ENCODE measurements at places on chromosomes 12 and 14.

- no peak for DNase-seq
Observed at GRCh38 chr12:39368096-39368495, 74.8 kb downstream of the KIF21A start.

DNA sequence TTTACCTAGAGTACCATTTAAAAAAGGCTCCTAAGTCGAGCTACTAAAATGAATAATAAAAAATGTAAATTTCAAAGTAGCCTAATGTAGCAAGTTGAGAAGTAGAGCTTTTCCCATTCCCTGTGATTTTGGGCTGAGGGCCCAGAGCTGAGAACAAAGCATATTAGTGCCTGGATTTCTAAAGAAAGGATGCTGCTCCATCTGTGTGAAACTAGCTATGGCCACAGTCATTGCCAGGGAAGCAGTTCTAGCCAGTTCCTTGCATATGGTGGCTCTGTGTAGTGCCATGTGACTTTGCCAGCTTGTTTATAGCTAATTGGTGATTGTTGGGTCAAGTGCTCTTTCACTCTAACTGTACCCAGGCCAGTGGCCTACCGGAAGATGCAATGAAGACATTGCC, 20.4 kb upstream of the FBXO33 start:
- DNase-seq = peak; percentile 60

DNA sequence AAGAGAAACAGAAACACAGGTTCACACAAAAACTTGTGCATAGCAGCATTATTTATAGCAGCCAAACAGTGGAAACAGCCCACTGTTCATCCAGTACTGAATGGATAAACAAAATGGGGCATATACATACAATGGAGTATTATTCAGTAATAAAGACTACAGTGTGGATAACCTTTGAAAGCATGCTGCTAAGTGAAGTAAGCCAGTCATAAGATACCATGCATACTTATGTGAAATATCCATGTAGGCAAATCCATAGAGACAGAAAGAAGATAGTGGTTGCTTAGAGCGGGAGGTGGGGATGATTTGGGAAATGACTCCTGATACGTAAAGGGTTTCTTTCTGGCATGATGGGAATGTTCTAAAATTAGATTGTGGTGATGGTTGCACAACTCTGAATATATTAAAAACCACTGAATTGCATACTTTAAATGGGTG, 99.4 kb downstream of the CRADD start:
- DNase-seq = no peak

GRCh38 chr12:1344245-1344644, 250.1 kb downstream of the FBXL14 start:
- no peak for DNase-seq

DNA sequence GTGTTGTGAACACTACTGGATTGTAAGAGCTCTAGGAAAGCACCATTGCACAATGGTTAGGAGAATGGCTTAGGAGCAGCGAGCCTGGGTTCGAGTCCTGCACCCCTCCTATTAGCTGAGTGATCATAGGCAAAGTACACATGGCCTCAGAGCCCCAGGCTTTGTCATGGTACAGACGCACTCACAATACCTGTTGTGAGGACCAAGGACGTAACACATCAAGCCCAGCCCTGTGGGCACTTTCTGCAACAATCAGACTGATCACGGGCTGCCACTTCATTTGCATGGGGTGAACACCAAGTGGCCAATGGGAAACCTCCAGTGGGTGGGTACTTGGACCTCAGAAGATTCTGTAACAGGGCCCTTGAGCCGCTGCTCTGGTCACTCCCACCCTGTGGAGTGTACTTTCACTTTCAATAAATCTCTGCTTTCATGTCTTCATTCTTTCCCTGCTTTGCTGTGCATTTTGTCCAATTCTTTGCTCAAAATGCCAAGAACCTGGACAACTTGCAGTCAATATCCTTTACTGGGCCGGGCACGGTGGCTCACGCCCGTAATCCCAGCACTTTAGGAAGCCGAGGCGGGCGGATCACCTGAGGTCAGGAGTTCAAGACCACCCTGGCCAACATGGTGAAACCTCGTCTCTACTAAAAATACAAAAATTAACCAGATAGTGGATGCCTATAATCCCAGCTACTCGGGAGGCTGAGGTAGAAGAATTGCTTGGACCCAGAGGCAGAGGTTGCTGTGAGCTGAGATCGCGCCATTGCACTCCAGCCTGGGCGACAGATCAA, 28.2 kb downstream of the GLRX5 start:
- no peak for DNase-seq

GRCh38 chr14:61860294-61860918, 98.2 kb downstream of the SNAPC1 start:
- no peak for DNase-seq

GRCh38 chr14:73209953-73210352, 27.4 kb upstream of the PAPLN start:
- no peak for DNase-seq

GRCh38 chr12:103780992-103781391, 60.0 kb downstream of the NT5DC3 start:
- no peak for DNase-seq

GRCh38 chr14:75280291-75280830, 1.7 kb downstream of the FOS start:
- DNase-seq = no peak

- DNase-seq = no peak
Observed at GRCh38 chr12:2376908-2377657, 324.3 kb downstream of the CACNA1C start.

DNA sequence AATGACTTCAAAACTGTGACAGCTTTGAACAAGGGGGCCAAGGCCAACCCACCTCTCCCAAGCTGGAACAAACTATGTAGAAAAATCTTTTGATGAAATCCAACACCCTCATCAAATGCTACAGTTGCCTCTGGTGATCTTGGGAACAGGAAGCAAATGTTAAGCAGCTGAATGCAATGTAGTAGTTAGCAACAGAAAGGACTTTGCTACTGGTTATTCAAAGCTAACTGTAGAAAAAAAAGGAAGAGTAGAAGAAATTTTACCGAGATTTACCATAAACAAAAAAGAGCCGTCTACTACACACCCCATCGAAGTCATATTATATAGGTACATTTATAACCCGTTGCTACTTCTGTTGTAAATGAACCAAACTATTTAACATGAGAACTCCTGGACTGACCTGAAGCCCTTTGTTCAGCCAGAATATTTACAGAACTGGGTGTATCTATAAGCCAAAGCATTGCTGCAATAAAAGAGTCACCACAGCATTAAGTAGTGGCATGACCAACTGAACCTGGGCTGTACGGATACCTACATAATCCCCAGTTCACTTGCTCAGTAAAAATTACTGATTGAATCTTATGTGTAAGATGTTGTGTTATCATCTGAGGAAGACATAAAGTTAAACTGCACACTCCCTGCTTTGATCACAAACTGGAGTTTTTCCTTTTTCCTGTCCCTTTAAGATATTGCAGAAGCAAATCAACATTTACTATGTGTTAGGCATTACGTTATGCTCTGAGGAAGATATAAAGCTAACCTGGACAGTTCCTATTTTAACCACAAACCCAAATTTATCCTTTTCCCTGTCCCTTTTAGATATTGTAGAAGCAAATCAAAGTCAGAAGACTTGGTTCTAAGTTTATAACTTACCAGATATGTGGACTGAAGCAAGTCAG, 25.1 kb downstream of the SYNJ2BP start:
- DNase-seq = no peak

GRCh38 chr12:131988054-131988796, 38.5 kb downstream of the EP400 start:
- no peak for DNase-seq

GRCh38 chr12:124479680-124480468, 87.5 kb downstream of the NCOR2 start:
- no peak for DNase-seq

DNA sequence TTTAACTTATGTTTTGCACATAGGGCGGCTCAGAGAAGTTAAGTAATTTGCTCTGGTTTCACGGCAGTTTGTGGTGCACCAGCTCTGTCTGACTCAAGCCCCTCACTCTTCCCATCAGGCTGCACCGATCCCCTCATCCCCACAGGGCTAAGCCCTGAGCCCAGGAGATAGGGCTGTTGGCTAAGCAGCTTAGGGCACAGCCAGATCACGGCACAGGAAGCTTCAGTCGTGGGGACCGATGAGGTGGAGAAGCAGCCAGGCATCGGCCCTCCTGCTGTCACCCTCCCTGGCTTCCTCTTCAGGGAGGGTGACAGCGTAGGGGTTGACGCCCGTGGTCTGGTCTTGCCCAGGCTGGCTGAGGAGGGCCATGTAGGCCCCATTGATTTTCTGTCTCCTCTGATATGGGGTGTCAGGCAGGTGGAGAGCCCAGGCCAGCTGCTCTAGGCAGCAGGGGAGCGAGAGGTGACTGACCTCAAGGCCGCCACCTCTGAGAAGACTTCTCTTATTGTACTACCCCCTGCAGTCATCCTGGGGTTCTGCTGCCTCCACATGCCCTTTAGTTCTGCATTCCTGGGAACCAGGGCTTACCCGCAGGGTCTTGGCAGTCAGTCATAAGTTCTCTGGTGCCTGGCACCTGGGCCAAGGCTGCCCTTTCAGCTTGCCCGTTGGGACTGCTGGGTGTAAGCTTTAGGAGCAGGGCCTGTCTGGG, 166.4 kb downstream of the TSPAN9 start:
- DNase-seq = no peak

- no peak for DNase-seq
Observed at GRCh38 chr12:120574106-120574505, 7.1 kb downstream of the POP5 start.

DNA sequence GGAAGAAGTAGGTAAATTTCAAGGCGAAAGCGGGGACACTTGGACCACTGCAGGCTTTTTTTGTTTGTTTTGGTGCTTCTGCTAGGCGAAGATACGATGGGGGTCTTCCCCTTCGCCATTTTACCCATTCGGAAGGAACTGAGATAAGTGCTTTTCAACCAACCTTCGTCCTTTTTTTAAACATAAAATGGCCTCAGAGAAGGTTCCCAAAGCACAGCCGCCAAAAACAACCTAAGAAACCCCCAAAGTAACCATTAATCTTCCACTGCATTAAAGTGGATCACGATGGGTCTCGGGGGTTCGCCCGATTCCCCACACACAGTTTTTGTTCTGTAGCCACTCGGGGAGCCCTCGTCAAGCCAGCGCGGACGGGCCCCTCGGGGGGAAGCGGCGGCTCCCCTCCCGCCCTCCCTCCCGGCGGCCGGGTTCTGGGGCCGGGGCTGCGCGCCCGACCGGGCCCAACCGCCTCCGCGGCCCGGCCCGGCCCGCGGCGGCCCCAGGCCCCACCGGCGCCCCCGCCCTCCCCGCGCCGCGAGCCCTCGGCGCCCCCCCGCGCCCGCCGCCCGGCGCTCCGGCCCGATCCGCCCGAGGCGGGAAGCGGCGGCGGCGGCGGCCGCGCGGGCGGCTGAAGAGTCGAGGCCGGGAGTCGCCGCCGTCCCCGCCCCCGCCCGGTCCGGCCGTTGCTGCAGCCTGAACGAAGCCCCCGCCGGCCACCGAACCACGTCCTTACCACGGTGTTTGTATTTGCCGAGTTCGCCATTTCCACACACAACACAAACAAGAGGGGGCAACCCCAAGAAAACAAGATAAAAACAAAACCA, 790 bp downstream of the GTF2A1 start:
- peak; percentile 74 for DNase-seq

GRCh38 chr12:47276253-47276620, 196.5 kb upstream of the AMIGO2 start:
- DNase-seq = no peak

DNA sequence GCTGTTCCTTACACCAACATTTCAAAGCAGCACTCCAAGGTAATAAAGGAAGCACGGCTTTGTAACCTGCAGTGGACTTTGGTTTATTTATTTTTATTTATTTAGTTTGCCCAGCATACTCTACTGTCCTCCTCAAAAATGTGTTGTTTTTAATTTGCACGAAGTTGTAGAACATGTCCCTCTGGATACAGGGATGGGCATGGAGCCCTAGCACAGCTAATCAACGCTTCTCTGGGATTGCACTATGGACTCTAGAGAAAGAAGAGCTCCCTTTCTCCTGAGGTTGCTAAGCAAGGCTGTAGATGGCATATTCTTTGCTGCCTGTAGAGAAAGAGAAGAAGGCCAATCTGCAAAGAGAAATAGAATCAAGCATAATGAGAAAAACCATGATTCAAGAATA, 5.9 kb upstream of the ANAPC5 start:
- no peak for DNase-seq

DNA sequence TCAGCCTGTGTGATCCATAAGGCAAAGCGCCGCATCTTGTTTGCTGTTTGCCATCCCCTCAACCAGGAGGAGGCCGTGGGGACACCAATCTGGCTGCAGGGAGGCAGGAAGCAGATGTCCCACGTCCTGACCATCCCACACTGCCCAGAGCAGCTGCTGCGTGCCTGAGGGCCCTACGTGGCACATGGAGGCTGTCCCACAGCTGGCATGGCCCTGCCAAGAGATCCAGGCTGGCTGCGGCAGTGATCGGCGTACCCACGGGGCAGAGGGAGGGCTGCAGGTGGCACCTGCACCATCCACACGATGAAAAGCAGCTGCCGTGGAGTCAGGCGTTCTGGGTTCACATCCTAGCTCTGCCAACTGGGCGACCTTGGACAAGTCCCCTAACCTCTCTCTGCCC, 42.0 kb downstream of the NCOR2 start:
- DNase-seq = peak; percentile 39

DNA sequence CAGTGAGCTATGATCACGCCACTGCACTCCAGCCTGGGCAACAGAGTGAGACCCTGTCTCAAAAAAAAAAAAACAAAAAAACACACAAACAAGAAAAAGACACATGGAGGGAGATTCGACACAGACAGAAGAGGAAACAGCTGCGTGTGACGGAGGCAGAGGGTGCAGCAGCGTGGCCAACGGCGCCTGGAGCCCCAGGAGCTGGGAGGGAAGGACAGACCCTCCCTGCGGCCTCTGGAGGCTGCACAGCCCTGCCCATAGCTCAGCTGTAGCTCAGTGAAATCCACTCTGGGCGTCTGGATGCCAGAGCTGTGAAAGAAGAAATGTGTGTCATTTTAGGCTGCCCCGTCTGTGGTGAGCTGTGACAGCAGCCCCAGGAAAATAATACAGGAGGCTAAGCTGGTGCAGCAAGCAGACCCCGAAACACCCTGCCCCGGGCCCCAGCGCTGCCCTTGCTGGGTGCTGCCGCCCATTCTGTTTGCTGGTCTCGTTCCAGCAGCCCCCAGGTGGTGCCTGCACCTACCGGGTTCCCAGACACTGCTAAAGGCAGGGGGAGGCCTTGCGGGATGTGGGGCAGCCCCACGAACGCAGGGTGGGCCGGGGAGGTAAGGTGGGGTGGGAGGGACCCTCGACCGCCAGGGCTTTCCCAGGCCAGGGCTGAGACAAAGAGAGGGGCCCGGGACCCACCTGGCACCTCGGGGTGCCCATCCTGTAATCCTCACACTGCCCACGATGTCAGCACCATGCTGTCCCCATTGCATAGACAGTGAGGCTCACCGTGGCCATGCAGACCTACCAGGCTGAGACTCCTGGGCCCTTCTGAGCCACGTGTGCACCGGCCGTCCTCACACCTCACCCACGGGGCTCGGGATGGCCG, 21.2 kb downstream of the GALNT9 start:
- no peak for DNase-seq

GRCh38 chr12:46209914-46210872, 58.6 kb downstream of the SLC38A1 start:
- DNase-seq = no peak

- DNase-seq = no peak
Observed at GRCh38 chr14:79056879-79057278, 886.7 kb downstream of the NRXN3 start.

Data from hippocampal formation (tissue), 2 donors.